ENCODE measurements at places on chromosomes 7 and 10.

- DNase-seq, result no peak
Measured at GRCh38 chr10:10540398-10540797, 477.3 kb upstream of the CELF2 start.

DNA sequence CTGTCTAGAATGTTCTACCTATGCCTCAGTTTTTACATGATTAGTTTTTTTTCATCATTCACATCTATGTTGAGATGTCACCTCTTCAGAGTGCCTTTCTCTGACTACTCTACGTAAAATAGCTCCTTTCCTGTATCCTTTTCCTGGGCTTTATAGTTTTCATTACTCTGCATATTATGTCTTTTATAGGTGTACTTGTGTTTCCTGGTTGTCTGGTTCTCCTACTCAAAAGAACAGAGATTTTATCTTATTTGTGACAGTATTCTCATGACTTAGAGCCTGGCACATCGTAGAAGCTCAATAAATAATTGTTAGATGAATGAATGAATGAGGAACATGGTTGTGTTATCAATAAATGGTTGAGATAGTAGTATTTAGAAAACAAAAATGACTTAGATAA is 17.9 kb downstream of the STEAP1 start:
- no peak for DNase-seq

DNA sequence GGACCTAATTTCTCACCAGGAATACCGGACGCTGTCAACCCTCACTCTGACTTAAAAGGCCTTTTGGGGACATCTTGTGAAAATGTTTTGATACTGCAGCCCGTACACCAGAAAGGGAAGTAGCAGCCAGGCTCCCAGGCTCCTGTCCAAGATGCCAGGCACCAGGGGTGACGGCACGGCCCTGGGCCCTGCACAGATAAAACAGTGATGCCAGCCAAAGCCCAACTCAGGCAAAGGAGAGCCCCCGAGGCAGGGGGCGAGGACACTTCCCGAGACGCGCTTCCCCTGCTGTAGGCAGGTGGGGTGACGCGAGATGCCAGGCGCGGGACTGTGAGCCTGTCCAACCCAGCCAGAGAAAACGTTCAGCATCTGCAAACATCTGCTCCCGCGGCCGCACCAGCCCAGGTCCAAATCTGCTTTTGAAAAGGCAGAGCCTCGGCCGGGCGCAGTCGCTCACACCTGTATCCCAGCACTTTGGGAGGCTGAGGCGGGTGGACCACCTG is 15.7 kb downstream of the ZFAND2A start:
- DNase-seq, result no peak

DNA sequence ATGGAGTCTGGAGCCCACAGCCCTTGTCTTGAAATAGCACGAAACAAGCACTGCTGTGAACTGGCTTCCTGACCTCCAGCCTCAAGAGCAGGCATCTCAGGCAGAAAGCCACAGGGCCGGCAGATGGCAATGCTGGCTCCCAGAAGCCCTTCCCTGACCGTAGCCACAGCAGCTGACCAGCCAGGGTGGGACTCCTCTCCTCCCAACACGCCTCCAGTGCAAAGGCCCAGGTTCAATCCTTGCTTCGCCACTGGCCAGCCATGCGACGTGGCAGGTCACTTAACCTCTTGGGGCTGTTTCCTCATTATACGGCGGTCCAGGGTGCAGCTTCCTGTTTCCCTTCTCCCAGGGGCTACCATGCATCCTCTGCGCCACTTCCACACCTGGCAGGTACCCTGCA is 12.8 kb downstream of the PRKAG2 start:
- DNase-seq, result no peak

DNA sequence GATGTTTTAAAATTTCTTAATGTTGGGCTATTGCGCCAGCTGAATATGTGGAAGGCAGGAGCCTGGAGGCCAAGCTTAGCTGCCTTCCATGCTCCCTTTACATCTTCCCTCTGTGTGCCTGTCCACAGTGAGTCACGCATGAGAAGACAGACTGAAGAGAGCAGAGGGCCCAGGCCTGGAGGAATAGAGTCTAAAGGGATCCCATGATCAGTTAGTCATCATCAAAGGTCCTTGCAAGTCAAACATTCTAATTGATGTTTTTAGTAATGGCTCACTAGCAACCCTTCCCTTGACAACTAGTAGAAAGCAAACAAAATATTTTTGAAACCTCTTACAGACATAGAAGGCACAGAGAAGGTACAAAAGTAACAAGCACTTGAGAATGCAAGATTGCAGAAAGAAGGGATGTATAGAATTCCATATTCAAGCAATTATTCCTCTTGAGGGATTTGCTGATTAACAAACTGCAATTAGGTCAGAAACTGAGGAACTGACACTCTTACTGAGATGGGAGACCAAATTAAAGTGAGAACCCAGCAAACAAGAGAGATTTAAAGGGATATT is 30.7 kb upstream of the APBB1IP start:
- DNase-seq, result peak; percentile 13

GRCh38 chr10:132397671-132398565 is 918 bp downstream of the PWWP2B start:
- peak; percentile 23 for DNase-seq

DNA sequence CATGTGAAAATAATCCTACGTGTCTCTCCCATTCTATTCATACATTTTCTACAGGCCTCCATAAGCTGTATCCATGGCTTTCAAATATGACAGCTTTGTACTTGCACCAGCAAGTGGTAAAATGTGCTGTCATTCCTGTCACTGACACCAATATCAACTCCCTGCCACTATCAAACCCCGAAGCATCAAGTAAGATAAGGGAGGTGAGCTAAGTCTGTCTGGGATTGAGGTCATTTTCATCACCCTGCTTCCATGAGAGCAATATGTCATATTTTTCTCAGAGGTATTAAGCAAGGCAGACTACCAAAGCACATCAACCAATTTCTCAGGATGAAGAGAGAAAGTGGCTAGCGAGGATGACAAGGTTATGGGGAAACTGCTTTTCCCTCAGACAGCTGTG is 11.1 kb downstream of the GPR22 start:
- DNase-seq, result no peak

- DNase-seq, result no peak
Measured at GRCh38 chr10:23453465-23453864, 14.6 kb downstream of the OTUD1 start.

- DNase-seq, result peak; percentile 82
Measured at GRCh38 chr7:156612930-156613329, 27.6 kb upstream of the RNF32 start.

DNA sequence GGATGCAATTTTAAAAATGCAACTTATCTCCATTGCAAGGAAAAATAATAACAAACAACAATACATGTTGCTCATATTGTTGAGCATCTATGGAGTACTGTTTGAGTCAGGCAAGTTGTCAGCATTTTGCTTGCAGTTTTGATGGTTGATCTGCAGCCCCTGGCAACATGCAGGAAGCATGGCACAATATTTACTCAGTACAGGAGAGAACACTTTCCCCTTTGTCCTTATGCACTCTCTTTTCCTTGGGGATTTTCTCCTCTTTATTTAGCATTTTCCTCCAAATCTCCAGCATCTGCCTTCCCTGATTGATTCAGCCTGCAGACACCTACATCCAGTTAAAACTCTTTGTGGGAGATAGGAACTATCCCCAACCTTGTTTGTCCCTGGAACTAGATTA is 620.5 kb upstream of the LRRN3 start:
- no peak for DNase-seq

DNA sequence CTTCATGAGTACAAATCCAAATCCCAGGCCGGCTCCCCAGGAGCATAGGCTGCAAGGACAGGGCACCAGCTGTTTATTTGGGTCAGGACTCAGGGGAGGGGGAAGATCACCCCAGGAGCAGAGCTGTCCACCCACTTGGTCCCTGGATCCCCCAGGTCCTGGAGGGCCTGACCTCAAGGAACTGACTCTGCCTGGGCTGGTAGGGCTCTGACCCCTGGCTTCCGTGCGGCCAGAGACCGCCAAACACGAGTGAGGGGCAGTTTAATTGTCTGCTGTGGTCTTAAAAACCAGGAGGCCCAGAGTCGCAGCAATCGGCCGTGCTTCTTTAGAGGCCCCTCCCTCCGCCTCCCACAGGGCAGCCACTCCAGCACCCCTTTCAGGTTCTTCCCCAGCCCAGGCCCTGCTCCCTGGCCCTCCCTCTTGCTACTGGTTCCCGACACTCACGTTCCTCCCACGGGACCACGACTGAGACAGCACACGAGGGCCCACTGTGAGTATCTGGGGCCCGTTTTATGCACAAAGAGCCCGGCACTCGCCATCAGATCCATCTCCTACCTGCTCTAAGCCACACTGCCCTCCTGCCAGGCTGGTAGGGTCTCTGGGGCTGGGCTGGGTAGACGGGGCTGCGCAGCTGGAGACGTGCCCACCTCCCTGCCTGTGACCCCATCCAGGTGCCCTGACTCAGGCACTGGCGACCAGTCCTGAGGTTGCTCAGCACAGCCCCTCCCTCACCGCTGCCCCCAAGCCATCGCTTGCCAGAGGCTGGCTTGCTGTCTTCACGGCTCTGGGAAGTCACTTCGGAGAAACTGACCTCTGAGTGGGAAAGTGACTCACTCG is 30.0 kb upstream of the CFAP46 start:
- DNase-seq, result no peak

GRCh38 chr7:41175435-41175834 is 527.5 kb downstream of the INHBA start:
- no peak for DNase-seq

GRCh38 chr7:101436857-101437576 is 74.3 kb downstream of the COL26A1 start:
- no peak for DNase-seq

DNA sequence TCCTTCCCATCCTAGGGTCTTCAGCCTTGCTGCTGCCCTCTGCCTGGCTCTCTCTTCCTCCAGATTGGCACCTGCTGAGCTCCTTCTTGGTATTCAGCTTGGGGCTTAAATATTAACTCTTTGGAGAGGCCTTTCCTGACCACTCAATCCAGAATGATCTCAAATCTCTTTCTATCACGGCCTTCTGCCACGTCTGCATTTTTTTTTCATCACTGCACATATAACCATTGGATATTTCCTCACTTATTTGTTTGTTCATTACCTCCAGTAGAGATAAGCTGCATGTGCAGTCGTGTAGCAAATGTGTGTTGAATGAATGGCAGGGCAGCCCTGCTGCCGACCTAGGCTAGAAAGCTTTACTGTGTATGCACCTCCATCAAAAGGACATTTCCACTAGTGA is 51.6 kb upstream of the MPP7 start:
- DNase-seq, result no peak

DNA sequence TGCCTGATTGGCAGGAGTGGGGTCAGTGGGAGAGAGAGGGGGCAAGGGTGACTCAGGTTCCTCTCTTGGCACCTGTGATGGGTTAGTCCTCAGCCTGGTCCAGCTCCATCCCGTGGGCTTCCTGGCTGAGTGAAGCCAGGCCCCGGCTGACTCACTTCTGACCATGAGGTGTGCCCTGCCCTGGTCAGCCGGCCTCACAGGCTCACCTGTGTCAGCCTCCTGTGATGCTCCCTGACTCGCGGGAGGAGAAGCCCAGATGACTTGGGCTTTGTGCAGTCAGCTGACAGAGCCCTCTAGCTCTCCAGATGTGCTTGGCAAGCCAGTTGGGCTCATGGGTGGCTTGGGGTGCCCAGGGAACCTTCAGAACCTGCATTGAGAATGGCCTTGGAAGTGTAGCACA is 16.0 kb upstream of the PPIF start:
- no peak for DNase-seq

DNA sequence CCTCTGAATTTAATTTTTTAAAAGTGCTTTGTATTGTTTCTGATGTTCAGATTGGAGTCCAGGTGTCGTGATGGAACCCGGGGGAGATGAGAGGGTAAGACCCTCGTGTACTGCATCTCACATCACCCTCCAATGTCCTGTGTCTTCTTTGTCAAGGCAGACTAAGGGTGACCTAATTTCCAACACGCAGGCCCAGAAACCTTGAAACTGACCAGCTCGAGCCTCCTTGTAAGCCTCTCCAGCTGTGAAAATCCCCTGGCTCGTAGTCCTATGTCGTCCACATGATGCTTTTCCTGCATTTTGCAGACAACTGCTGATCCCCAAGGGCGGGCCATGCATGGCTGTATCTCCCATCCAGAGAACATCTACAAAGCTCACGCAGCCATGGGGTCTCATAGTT is 220.2 kb downstream of the ARHGAP12 start:
- DNase-seq, result no peak

DNA sequence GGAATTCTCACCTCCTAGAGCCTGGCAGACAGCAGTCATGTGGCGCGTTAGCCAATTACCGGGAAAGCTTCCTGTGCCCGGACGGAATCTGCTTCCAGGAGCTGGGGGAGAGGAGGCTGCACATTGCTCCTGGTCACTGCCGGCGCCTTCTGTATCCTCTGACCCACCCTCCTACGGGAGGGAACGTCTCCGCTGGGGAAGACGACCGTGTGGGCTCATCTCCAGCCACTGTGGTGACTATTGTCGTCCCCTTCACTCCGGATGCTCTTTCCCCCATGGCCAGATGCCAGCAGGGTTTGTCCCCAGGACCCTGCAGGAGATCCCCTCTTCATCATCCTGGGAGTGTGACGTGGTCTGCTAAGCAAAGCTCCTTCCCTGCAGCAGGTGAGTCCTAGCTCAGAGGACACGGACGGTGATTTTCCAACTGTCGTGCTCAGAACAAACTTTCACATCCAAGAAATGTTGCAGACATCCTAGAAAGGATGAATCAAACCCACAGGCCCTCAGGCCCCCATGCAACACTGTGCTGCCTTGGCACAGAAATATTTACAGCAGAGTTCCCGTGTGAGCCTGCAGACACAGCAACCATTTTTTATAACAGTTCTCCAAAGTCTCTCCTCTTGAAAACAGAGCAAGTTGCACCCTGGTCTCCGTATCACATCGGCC is 29.6 kb upstream of the FAM20C start:
- DNase-seq, result no peak

DNA sequence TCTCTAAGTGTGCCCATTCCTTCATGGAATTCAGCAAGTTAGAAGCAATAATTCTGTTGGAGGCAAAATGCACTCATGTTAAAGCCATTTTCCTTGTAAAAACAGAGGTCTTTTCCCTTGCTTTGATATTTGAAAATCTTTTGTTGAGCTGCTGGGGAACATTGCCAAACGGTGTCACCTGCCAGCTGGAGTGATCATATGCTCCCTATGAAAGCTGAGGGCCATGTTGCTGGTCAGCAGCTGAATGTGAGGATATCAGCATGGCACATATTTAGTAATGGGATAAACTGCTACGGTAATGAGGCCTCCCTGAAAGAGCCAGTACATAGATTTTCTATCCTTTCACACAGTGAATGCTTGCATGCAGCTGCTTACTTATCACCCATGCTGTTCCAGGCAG is 224.3 kb downstream of the THSD7A start:
- no peak for DNase-seq

DNA sequence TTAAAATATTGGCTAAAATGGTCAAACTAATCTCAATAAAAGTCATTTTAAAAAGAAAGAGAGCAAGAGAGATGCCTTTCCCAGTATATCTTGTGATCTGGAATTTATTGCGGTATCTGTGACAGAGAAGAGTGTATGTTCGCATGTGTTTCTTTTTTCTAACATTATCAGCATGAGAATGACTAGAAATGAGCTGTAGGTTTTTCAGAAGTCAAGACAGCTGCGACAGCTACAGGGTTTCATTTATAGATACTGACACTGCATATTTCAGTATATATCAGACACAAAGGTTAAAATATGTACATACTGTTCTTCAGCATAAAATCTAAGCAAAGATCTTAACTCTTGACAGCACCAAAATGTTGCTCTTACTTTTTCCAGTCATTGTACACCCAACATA is 215.8 kb downstream of the JAZF1 start:
- no peak for DNase-seq

All from CD4-positive, alpha-beta T cell treated with Interleukin-4 for 4 hours (primary cell).